ENCODE measurements at places on chromosomes 1 and 21. TPM values are rescaled to one million over a fixed set of nuclear protein-coding genes. Genes with fewer than 3 reads are reported as not detected.
A peak's percentile ranks its signal among the peaks of the same experiment; 100 is the strongest.

LRRC7 gene
- 3.0 TPM for total RNA-seq

KLHDC8A gene
- 0.24 TPM for total RNA-seq

PPFIA4 gene
- 19.3 TPM for total RNA-seq

DNA sequence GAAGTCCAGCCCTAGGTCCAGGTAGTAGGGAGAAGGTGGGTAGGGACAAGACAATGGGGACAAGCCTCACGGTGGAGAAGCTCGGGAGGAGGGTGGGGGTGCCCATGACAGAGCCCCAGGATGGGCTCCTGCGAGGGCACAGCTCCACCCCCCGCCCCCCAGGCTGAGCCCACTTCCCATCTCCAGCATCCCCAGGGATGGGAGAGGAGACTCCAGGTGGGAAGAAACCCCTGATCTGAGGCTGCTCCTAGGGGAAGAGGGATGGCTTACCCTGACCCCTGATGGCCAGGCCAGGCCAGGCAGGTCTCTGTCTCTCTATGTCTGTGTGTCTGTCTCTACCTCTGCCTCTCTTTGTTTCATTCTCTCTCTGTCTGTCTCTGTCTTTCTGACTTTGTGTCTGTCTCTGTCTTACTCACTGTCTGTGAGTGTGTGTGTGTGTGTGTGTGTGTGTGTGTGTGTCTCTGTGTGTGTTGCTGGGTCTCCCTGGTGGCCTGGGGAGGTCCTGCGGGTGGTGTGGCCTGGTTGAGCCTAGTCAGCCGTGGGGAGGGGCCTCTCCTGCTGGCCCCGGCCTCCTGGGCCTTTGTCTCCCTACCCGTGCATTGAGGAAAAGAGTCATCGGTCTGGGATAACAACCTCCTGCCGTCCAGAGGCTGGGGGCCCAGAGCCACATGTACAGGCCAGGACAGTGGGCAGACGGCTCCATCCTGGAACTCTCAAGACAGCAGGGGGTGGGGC, 45.7 kb downstream of the WNT9A start:
- DNase-seq, result peak; percentile 38

- no peak for DNase-seq
Measured at GRCh38 chr1:182087719-182088350, 26.3 kb upstream of the ZNF648 start.

- DNase-seq, result no peak
Measured at GRCh38 chr1:84492726-84493125, 13.5 kb upstream of the SPATA1 start.

DNA sequence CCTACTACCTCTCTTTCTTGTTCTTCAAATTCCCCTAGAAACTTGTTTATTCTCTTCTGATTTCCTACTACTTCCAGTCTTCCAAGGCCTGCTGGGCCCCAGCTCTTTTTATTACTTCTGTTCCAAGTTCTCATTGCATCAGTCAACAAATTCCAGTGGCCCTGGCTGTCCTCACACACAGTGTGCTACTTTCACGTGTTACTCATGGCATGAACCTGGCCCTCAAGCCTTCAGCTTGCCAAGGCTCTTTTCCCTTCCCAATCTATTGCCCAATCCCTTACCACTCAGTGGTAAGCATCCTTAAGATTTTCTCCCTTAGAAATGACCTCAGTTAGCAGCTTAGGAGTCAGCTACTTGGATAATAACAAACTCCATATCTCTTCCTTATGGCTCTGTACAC, 613.5 kb downstream of the LMO4 start:
- DNase-seq, result no peak

- DNase-seq, result no peak
Measured at GRCh38 chr21:44082648-44083440, 24.4 kb upstream of the PWP2 start.

DNA sequence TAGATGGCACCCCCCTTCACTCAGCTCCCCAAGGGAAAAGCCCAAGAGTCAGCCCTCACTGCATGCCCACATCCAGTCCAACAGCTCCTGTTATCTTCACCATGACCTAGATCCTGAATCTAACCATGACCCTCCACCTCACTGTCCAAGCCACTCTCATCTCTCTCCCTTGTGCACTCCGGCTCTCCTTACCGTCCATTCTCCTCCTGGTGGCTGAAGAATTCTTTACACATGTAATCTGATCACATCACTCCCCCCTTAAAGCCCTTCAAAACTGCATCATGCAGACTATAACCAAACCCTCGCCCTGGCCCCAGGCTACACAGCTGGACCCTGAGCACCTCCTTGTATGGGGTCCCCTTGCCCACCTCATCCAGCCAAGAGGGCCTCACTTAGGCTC, 14.0 kb upstream of the PAQR7 start:
- no peak for DNase-seq

DNA sequence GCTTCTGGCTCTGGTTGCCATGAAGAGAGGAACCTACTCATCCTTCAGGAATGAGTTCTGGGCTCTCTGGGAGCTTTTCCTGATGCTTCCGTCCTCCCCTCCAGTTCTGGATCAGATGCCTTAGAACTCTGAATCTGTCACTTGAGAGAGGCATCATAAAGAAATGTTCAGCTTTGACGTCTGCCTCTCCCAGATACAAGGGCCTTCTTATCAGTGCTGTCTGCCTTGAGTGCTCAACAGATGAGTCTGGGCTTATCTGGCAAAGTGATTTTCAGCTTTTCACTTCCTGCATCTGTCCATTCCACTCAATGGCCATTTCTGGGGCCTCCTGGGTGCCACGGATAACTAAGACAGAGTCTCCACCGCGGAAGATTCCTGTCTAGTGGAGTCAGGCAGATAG, 12.3 kb upstream of the OTUD3 start:
- no peak for DNase-seq

DNA sequence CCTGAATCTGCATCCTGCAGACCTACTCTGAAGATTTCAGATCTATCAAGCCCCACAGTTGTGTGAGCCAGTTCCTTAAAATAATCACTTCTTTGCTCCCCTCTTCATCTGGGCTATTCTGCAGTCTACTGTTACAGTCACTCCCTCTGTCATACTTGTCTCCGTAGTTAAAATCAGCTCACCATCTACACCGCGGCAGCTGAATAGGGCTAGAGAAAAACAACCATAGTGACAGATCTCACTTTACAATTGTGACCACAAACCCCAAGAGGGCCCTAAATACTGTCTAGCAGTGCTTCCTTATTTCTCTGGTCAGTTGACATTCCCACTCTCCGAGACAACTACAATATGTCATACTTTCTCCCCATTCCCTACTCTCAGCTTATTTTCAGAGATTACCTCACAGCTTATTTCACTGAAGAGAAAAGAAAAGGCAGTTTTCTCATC, 12.9 kb downstream of the DESI2 start:
- DNase-seq, result no peak

- DNase-seq, result no peak
Measured at GRCh38 chr1:17572264-17572985, 32.9 kb downstream of the ARHGEF10L start.

Measured in Right ventricle myocardium superior (tissue), 1 donor.